Astrocyte of the hippocampus (primary cell): ENCODE measurements at places on chromosomes 12 and 14.

DNA sequence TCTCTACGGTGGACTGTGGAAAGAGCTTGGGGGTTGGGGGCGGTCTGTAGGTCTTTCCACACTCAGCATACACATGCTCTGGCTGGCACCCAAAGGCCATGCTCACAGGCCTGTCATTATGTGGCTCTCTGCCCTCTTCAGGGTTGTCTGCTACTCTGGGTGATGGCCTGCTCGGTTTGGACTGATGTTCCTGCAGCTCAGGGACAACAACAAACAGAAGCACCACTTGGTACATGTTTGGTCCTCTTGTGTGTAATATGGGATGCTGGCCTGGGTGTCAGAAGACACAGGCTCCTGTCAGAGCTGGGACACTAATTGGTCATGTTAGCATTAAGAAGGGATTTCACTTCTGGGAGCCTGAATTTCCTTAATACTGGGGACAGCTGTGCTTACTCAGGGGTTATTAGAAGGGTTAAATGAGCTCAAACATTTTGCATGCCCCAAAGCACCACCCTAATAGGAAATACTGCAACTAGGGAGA lies 32.7 kb upstream of the SELPLG start:
- DNase-seq: peak; percentile 42

GRCh38 chr12:123337070-123337469 lies 27.6 kb downstream of the SBNO1 start:
- DNase-seq: no peak

- DNase-seq: peak; percentile 73
Observed at GRCh38 chr14:56474419-56475022, 105.1 kb upstream of the TMEM260 start.

DNA sequence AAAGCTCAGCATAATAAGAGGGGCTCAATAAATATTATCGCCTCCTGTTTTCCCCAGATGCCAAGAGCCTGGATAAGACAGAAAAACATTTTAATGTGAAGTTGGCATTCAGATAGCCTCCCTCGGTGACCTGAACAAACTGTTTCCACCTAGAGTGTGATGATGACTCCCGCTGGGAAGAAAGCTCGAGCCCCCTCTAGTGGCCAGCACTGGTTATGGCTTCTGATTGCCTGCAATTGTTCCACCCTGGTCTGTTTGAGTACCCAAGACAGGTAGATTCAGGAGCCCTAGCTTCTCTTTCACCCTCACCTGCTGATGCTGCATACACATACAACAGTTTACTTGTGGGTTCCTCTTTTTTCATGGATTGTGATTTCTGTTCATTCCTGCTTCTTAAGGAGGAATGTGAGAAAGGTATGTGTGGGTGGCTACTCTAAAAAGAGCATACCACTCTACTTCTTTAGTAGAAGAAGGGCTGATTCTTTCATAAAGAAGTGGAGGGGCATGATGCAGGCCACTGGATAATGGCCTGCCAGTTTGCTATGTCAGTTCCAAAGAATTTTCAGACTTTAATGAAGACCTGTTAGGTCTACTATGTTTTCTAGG lies 6.4 kb downstream of the ERG28 start:
- peak; percentile 83 for DNase-seq

GRCh38 chr14:72583316-72584272 lies 310.3 kb downstream of the DPF3 start:
- DNase-seq: no peak
